Fibroblast of villous mesenchyme (primary cell): ENCODE measurements at places on chromosomes 1 and 21. TPM values are rescaled to one million over a fixed set of nuclear protein-coding genes. Genes with fewer than 3 reads are reported as not detected.
A peak's percentile ranks its signal among the peaks of the same experiment; 100 is the strongest.

- no peak for DNase-seq
Observed at GRCh38 chr1:156591181-156591431, 470 bp upstream of the NAXE start.

MEX3A gene
- 1.7 and 1.9 TPM in 2 replicates for total RNA-seq

- peak; percentile 78 for DNase-seq
Observed at GRCh38 chr1:52726265-52727113, at the start of gene ZYG11B. Gene ZYG11B, plus strand, starts transcription at chr1:52726453. Its CDS starts 201 bp downstream, at chr1:52726654.

- no peak for DNase-seq
Observed at GRCh38 chr1:237258871-237259270, 216.9 kb downstream of the RYR2 start.

DNA sequence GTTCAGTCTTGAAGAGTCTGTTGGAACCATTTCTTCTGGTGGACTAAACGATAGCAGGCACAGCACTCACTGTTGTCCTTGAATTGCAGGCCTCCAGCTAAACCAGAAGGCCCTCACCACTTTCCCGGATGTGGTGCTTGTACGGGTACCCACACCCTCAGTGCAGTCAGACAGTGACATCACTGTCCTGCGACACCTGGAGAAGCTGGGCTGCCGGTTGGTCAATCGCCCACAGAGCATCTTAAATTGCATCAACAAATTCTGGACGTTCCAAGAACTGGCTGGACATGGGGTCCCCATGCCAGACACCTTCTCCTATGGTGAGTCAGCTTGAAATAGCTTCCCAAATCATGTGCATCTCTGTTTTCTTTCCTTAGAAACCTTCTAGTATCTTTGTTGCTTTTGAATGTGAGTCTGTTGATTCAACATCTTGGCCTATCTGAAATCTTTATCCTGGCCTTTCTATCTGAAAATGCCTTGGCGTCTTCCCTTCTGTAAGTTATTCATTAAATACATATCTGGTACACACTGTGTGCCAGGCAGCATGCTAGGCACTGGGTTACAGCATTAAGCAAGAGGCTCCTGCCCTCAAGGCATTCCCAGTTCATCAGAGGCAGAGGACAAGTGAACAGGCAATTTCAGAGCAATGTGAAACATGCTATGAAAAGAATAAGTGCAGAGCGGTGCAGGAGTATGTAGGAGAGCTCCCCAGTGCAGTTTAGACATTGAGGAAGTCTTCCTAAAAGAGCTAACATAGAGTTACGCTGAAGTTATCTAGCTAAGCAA lies 18.9 kb downstream of the RIMKLA start:
- DNase-seq: no peak

TCEA3 gene
- 8.6 and 11.3 TPM in 2 replicates for total RNA-seq

DNA sequence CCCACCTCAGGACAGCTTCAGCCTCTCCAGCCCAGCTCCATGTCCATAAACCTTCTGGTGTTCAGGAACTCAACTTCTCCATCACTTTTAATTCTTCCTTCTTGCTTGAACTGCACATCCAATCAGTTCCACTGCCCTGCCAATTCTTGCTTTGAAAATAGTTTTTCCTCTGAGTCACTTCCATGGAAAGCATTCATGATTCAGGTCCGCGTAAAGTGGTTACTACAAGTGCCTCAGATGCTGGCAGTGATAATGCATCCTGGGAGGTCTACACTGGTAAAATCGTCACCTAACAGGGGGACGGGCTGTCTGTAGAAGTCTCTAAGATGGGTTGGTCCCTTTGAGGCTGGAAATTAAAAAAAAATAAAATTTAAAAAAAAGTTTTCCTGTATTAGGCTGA lies 25.9 kb upstream of the RCAN1 start:
- DNase-seq: peak; percentile 54

KRTAP11-1 gene
- total RNA-seq: not detected in 2 replicates

DNA sequence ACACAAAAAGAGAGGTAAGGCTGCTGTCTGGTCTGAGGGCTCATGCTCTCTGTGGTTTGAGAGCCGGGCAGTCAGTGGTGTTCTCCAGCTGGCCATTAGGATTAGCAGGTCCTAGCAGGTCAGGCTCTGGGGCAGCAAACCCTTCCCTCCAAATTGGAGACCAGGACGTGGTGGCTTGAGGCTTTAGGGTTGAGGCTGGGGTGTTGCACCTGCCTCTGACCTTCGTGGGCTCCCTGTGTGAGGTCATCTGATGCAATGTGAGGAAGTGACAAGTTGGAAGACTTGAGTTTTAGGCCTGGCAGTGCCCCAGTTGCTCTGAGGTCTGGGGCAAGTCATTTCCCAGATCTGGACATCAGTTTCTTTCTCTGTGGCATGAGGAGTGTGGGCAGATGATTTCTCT lies 24.4 kb downstream of the SZRD1 start:
- DNase-seq: peak; percentile 41

SAMD11 gene
- total RNA-seq: 2.2 and 7.7 TPM in 2 replicates

GRCh38 chr1:47524272-47524671 lies 86.4 kb downstream of the FOXD2 start:
- DNase-seq: no peak

DNA sequence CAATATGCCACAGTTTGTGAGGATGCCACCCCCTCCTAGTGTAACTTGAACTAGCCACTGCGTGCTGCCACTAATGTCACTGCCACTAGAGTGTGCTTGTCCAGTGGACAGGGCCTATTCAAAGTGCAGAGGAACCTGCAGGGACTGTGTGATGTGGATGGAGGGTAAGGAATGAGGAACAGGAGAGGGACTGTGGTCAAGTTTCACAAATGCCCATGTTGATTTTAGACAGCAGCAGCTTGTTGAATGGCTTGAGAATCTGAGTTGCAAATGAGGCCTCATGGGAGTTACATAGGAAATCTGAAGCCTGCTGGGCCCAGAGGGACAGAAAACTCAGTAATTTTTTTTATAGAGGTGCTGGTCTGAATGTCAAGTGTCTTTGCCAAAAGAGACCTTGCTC lies 112.3 kb downstream of the HHAT start:
- DNase-seq: no peak

DNA sequence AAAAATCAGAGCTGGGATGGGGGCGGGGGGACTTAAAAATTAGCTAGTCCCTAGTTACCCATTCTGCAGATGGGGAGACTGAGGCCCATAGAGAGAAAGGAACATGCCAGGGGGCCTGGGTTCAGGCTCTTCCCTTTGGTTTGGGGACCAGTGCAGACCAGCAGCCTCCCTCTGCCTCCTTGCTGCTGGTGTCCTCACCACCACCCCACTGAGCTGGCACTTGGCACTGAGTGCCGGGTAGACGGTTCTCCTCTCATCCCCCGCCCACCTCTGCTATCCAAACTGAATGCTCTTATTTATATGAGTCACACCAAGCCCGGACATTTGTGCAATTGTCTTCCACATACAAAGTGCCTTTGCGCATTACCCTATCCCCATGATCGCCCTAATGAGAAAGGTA lies 39.2 kb downstream of the CAMK2N1 start:
- DNase-seq: no peak

SMPDL3B gene
- not detected in 2 replicates for total RNA-seq

- DNase-seq: peak; percentile 67
Observed at GRCh38 chr1:94068999-94069918, 51.7 kb downstream of the ABCA4 start.

DNA sequence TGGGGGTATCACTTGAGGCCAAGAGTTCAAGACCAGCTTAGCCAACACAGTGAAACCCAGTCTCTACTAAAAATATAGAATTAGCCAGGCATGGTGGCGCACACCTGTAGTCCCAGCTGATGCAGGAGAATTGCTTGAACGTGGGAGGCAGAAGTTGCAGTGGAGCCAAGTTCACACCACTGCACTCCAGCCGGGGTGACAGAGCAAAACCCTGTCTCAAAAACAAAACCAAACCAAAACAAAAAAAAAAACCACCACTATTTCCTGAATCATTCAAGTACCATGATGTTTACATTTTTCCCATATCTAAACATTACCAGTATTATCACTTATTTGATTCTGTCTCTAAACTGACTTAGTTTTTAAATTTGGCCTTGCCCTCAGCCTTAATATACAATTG lies 29.5 kb downstream of the TUT4 start:
- DNase-seq: peak; percentile 68

GRCh38 chr21:28018213-28018612 lies 974.5 kb downstream of the LTN1 start:
- no peak for DNase-seq

DNA sequence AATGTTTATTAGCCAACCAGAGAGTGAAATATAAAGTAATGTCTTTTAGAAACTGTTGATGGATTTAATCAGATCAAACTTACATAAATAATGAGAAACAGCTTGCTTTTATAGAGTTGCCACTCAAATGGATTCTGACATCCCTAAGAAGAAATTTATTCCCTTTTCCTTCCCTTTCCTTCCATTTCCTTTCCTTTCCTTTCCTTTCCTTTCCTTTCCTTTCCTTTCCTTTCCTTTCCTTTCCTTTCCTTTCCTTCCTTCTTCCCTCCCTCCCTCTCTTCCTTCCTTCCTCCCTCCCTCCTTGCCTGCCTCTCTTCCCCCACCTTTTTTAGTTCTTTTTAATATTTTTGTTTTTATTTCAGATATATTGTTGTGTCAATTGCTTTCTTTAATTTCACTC lies 27.3 kb downstream of the PRRX1 start:
- no peak for DNase-seq

TTC24 gene
- not detected in 2 replicates for total RNA-seq

MAGI3 gene
- total RNA-seq: 7.3 and 8.7 TPM in 2 replicates

- DNase-seq: peak; percentile 10
Observed at GRCh38 chr1:159090286-159091179, 14.0 kb upstream of the AIM2 start.

DNA sequence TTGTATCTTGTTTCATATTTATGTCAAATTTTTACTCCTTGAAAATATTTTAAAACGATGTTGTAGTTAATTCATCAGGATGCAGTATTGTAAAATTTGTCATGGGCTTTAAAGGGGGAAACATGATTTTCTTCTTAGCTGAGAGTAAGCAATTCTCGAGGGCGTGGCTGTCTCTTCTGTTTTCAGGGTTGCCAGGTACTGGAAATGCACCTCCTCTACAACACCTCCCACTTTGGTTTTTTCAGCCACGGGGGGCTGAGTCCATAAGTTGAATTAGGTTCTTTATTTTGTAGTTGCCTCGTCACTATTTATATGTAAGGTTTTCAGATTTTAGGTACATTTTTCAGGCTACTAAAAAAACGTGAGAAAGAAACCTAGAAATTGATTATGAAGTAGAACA lies 64.0 kb downstream of the PRDM2 start:
- DNase-seq: no peak

DNA sequence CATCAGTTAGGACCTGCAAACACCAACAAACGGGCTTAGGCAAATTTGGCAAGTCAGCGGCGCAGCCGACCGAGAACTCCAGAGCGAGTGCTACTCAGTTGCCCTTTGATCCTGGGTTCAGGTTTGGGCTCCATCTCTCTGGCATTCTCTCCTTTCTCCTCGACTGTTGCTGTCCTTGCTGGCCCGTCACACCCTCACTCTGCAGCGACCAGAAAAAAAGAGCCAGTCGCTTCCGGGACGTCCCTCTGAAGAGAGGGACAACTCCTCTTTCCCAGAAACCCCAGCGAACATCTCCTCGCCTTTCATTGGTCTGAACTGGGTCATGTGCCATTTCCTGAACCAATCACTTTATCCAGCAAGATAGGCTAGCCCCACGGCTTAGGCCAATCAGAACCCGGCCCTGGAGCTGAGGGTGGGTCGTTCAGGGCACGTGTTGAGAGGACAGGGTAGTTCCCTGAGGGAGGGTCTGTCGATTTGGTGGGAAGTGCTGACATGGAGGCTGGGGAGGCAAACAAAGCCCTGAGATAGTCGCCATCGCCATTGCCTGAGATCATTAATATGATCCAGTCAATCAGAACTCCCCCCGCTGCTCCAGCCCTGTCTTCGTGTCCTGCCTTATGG lies 113.7 kb downstream of the PTPRU start:
- no peak for DNase-seq

GLIS1 gene
- 0.43 and 0.97 TPM in 2 replicates for total RNA-seq

S100A8 gene
- not detected in 2 replicates for total RNA-seq

DNA sequence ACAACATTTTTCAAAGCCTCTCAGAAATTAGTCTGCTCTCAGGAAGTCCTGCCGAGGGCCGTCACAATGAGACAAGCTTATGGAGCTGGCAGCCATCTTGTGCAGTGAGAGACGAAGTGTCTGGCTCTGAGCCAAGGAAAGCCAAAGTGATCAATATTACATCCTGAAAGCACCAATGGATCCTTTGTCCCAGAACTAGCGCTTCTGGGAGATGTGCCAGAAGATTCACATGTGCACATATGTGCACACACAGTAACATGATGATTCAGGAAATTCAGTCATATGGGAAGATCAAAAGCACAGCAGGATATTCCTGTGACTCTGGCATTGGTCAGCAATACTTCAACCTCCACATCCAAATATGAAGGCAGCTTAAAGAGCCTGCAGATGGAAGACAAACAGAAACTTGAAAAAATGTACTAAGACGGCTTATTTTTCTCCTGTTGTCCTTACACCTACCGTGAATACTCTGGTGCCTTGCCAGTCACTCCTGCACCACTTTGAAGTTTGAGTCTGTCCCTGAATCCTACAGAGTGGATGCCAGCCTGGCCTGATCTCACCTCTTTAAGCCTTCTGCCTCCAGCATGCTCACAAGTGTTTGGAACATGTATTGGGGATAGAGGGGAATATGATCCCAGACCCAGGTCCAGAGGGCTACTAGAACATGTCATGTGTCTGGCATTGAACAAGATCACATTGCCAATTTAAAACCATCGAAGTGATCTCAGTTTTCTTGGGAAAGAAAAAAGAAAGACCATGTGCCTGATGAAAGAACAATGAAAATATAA lies 44.5 kb upstream of the PRRX1 start:
- DNase-seq: no peak

DNA sequence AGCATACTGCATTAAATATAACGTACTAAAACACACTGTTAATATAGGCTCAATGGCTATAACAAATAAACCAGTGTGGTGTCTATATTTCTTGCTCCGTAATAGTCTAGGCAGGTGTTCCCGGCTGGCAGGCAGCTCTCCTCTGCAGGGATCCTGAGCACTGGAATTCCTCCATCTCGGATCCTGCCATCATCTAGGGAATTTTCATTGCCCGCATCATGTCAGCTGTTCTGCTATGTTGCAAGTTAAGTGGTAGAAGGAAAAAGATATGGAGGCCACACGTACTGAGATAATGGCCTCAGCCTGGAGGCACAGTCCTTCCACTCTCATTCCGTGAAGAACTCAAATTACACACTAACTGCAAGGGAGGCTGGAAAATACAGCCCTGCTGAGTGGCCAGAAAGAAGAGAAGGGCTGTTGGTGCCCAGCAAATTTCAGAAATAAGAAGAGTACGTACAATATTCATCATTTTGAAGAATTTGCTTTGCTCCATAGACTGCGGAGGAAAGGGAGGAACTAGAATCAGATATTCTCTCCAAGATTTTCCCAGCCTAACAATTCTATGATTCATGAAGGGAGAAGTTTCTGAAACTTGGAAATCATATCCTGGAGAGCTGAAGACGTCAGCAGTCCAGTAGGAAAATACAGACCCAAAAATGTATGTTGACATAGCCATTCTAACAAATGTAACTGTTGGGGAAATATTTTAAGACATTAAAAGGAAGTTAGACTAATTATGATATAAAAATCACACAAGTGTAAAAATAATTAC lies 263.3 kb downstream of the MRPL39 start:
- DNase-seq: no peak

GPA33 gene
- not detected in 2 replicates for total RNA-seq

- DNase-seq: no peak
Observed at GRCh38 chr1:51276286-51276685, 40.2 kb downstream of the RNF11 start.
